ENCODE measurements at places on chromosomes 3 and 15.
A peak's percentile ranks its signal among the peaks of the same experiment; 100 is the strongest.

- no peak for DNase-seq
Observed at GRCh38 chr15:22880981-22881738, 42.7 kb downstream of the NIPA2 start.

DNA sequence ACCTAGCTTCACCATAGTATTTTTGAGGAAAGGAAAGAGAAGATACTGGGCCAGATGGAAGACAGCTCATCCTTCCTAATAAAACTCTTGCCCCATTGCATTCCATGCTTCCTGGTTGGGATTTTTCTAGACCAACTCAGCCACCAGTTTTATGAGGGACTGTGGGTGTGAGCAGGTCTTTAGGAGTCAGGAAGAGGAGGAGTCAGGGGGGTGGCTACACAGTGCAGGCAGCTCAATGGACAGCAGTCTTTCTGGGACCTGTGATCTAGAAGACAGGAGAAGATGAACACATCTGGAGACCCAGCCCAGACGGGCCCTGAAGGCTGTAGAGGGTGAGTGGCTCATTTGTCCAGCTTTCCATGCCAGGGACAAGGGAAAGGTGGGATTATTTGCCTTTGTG, at the start of gene NOX5:
Gene NOX5 (plus strand): TSS at position 242 of the 400 bp plus-strand sequence. CDS start 41 bp downstream, at position 283.
- DNase-seq, result no peak

GRCh38 chr3:155643581-155644165, 101.2 kb downstream of the PLCH1 start:
- no peak for DNase-seq

- no peak for DNase-seq
Observed at GRCh38 chr15:77574521-77575202, 58.0 kb downstream of the LINGO1 start.

DNA sequence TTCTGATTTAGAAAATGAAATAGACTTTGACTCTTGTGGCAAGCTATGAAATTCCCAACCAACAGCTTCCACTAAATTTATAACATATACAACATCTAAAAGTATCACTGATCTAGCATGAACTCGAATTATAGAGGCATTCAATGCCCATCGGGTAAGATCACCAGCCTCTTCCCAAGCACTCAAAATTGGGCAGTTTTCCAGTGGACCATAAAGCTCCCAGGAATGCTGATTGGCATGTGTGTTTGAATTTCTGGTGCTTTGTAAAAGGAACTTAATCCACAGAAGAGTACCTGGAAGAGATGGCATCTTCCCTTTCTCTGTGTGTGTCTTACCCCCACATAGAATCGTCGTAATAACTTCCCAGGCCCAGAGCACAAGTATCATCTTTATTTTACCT, 10.0 kb downstream of the LRTM1 start:
- no peak for DNase-seq

- DNase-seq, result no peak
Observed at GRCh38 chr3:190059242-190059590, 61.5 kb downstream of the P3H2 start.

DNA sequence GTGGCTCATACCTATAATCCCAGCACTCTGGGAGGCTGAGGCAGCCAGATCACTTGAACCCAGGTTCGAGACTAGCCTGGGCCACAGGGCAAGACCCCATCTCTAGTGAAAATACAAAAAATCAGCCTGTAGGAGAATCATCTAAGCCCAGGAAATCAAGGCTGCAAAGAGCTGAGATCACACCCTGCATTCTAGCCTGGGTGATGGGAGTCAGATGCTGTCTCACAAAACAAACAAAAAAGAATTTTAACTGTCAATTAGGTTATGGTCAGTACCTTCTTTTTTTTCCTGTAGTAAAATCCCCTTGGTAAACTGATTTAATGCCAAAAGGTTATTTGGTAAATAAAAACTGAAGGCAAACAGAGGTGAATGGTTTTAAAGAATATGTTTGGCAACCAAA, 29.0 kb downstream of the TMCC1 start:
- DNase-seq, result no peak

- DNase-seq, result peak; percentile 71
Observed at GRCh38 chr3:115814778-115815380, 191.6 kb downstream of the GAP43 start.

DNA sequence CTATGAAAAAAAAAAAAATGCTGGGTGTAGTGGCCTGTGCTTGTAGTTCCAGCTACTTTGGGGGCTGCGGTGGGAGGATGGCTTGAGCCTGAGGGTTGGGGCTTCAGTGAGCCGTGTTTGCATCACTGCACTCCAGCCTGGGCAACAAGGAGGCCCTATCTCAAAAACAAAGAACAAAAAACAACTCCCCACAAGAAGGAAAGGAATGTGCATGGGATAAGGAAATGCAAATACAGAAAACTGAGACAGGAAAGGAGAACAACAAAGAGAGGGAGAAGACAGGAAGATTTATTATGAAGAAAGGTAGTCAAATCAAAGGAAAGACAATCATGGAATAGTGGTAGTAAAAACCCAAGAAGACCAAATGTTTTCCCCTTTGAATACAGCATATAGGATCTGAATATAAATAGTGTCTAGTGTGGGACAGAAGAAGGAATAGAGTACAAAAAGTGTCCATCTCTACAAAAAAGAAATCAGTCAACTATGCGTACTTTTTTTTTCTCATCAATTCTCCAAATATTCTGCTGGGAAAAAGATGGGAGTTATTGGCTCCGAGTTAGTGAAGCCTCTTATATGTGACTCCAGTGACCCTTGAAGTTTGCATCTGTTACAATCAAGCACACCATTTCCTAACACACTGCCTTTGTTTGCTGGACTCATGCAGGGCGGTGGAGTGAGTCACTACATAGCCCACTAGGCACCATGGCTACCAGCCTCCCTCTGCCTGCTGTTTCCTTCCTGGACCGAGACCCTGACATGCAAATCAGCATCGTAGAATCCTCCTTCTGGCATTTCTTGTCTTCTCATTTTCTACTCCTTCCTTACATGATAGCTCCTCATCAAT, 101.2 kb upstream of the PTX3 start:
- peak; percentile 46 for DNase-seq

DNA sequence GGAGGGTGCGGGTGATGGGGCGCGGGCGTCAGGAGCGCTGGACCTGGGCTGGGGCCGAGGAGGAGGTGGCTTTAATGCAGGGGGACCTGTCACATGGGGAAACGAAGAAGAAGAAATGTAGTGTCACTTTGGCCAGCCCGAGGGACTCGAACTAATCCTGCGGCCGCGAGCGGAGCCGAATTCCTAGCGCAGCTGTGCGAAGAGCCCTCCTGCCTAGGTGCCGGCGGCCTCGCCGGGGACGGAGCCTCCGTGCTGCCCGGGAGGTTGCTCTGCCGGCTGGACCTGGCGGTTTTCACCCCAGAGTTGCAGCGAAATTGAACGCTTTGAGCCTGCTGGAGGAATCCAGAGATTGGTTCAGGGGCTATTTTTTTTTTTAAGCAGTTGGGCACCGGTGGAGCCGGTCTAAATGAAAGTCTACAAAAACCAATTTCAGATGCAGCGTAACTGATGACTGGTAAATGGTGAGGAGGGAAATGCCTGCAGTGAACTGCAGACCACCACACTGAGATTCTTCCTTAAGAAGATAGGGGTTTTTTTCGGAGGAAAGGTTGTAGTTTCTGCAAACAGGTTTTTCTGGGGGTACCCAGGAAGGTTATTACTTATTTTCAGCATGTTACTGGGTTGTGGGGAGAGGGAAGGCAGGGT, 662 bp downstream of the TMEM108 start:
- peak; percentile 56 for DNase-seq

DNA sequence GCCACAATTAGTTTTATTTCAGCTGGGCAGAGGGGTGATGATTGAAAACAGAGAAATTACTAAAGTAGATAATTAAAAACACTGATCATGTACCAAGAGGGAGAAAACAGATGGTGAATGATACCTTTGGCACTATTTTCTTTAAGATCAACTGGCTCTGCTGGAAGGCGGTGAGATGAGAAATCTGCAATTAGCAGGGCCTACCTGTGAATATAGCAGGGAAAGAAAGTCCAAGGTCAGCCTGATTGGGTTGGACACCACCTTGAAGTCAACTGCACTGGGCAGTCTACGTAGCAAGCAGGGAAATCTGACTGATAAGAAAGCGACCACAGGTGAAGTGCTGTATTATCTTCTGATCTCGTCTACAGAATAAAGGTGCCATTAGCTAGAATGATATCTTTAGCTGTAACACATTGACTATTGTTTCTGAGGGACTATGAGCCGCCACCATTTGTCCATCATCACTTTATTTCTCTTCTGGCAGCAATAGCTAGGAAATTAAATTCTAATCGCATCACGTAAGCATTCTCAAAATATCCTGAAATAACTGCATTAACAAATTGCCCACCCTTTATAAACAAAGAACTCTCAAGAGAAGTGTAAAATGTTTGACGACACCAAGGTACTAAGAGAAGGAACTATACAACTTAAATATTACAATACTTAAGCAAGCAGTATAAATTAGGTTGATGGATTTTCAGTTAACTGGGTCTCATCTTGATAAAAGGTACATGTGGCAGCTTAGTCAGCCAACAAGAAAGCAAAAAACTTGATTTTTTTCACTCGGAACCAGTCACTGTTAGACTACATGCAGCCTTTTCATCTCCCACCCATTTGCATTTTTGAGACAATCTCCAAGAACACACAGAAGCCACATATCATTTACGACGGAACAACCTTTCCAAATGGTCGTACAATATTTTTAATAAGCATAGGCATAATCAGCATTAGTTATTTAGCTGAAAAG, 1.3 kb downstream of the NEDD4 start:
- no peak for DNase-seq

DNA sequence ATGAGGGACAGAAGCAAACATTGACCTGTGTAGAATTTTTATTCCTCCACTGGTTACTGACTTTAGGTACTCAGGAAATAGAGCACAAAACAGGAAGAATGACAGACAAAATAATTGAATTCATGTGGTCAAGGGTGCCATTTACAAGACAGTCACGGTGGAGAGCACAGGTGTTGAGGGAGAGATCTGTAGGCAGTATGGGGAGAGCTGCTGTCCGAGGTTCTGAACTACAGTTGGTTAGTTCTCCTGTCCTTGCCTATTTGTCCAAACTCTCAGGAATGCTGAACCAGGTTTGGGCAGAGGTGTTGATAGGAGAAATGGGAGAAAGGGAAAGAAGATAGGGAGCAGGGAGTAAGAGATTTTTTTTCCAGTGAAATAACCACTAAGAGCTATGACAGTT, 178.5 kb upstream of the ZBTB20 start:
- no peak for DNase-seq

GRCh38 chr15:76342382-76343201, 6.0 kb downstream of the ISL2 start:
- no peak for DNase-seq

DNA sequence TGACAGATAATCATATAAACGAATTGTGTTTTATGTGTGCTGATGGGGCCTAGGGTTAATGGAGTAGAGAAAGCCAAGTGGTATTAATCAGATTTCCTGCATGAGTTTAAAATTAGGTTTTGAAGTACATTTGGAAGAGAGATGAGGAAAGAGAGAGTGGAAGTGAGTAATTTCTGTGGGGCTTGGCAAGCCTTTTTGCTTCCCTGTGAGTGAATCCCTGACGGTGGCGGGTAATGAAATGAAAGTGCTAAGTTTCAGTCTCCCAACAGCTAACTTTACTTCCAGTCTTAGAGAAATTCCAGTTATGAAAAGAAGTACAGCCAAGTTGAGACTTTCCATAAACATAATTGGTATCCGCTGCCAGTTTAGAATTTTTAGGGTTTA, 139.4 kb downstream of the BBX start:
- DNase-seq, result no peak

DNA sequence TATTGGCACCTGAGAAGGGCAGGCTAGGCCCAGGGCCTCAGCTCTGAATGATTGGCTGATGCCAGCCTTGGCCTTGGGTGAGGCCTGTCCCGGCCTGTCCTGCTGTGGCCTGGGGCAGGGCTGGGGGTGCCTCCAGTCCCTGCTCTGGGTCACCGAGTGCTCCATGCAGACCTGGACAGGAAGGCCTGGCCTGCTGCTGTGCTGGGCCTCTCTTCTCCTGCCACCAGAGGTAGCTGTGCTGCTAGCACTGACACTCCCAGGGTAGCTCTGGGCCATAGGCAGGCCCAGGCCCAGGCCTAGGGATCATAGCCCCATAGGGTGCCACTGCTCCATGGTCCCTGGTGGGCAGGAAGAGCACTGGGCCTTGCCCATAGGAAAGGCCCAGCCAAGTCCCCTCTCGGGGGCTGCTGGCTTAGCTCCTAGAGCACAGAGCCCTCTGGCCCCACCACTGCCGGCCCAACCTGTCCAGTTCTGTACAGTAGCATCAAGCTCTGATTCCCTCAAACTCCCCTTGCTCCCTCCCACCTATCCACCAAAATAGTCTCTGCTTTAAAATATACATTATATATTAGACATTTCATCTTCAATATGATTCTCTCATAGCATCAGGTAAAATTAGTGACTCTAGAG, 18.2 kb downstream of the ABTB1 start:
- peak; percentile 35 for DNase-seq

DNA sequence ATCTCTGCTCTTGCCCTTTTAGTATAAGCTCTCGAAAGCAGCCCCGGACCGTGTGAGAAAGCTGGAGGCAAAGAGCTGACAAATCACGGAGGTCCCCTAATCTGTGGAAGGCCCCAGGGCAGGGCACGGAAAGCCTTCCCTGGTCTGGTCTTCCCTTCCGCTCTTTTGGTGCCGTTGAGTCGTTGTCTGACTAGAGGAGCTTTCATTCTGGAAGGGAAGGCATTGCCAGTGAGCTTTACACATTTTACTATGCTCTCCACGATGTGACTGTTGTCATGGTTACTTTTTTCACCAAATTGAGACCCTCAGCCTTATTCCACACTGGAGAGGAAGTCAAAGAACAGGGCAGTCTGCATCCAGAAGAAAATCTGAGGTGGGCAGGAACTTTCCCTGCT, 71.7 kb downstream of the CYP19A1 start:
- DNase-seq, result no peak
